ENCODE measurements at places on chromosomes 2 and 18.

- peak; percentile 63 for DNase-seq
Observed at GRCh38 chr2:191030521-191031154, 16.7 kb upstream of the STAT1 start.

- no peak for DNase-seq
Observed at GRCh38 chr18:11050966-11051365, 98.4 kb downstream of the PIEZO2 start.

- DNase-seq: peak; percentile 74
Observed at GRCh38 chr2:178804791-178805190, 2.4 kb downstream of the TTN start.

DNA sequence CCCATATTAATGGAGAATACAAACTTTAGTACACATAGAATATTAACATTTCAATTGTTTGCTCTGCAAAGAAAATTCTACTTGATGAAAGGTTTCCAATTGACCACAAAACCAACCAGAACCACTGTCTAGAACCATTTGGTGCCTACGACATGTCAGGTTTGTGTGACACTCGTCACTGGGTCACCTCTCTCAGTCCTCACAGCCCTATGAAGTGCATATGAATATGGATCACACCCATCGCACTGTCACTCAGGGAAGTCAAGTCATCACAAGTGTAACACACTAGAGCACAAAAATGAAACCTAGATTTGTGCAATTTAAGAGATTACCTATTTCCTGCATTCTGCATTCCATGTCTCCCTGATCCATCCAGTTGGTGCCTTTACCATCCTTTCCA, 43.7 kb downstream of the PTPN2 start:
- DNase-seq: no peak

GRCh38 chr2:128535953-128536352, 217.3 kb upstream of the HS6ST1 start:
- DNase-seq: peak; percentile 36

DNA sequence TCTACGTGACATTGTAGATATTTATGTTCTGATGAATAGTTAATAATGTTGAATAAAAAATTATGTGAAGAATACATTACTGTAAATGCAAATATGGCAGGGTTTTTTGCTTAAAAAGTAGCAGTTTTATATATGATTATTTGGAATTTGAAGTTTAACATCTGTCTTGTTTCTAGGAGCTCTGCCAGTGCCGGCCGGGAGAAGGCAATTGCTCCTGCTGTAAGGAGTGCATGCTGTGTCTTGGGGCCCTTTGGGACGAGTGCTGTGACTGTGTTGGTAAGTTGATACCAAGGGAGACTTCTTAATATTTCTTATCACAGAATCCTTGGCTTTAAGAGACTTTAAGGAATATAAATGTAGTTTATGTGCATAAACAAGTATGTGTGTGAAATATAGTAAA, 25.2 kb downstream of the TWSG1 start:
- no peak for DNase-seq

DNA sequence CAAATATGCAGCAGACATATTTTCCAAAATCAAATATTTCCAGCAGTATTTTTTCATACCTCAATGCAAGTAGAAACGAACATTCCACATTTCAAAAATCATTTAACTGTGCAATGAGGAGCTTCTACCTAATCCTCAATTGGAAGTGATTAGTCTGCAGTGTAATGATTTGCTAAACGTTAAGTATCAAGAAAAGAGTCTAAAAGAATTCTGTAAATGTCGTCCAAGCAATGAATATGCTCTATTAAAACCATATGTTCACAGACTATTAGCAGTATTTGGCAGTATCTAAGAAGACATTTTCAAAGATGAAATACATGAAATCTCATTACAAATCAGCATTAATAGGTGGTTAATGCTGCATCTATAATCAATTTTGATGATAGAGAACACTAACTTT, 15.9 kb downstream of the DYM start:
- no peak for DNase-seq

Data from iPS-NIHi11 (cell line).